Calu3 (cell line): ENCODE measurements at places on chromosomes 4 and X. TPM values are rescaled to one million over a fixed set of nuclear protein-coding genes. Genes with fewer than 3 reads are reported as not detected.

GRCh38 chr4:18197467-18197866 is 175.9 kb upstream of the LCORL start:
- DNase-seq = no peak

GRCh38 chr4:100982345-100982744 is 365.0 kb downstream of the PPP3CA start:
- no peak for DNase-seq

CCKAR gene
- not detected in 2 replicates for total RNA-seq

GAGE12F gene
- not detected in 2 replicates for total RNA-seq

PNMA6F gene
- total RNA-seq = not detected in 2 replicates
